ENCODE measurements at places on chromosomes 5 and 9.

GRCh38 chr9:116115761-116116353, 37.7 kb upstream of the PAPPA start:
- DNase-seq: no peak

GRCh38 chr5:20055301-20055700, 67.3 kb upstream of the CDH18 start:
- no peak for DNase-seq

DNA sequence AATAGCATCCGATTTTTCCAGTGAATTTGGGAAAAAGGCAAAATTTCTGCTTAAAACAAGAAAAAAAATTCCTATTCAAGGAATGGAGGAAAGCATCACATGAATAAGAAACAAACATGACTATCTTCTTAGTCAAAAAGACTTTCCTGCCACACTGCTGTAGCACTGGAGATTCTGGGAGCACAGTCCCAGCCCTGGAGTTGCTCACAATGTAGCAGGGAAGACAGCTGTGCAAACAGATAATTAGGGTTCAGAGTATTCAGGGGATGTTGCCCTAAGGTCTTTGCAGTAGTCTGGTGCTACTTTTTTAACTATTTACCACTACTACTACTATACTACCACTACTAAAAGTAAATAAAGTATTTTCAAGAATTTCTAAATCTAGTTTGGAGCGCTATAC, 86.5 kb downstream of the BNC2 start:
- no peak for DNase-seq

GRCh38 chr5:22539762-22540161, 313.4 kb downstream of the CDH12 start:
- DNase-seq: no peak

GRCh38 chr9:114804505-114804904, 1.3 kb downstream of the TNFSF15 start:
- DNase-seq: no peak

DNA sequence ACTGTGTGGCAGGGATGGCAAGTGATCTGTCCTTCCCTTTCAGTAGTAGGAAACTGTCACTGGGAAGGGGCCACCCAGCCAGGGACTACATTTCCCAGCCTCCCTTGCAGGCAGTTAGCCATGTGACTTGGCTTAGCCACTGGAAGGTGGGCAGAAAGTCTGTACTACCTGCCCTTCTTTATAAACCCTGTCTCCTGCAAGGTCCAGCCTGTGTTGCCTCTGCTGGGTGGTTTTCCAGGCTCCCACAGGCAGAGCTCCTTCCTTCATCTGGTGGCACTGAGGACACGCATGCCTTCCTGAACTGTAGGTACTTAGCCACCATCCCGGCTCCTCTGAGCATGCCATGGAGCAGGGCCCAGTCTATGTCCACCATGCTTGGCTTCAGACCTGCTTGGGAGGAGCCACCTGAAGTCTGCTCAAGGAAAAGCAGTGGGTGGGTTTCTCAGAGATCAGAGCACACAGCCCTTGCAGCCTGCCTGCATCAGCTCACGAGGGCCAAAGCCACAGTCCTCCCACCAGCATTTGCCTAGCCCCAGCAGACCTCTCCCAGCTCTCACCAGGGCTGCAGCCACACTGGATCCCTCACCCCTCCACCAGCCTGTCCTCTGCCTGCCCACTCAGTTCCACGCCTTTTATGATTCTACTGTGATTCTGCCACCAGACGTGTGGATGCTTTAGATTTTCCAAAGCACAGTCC, 16.7 kb upstream of the SLC25A51 start:
- no peak for DNase-seq

- DNase-seq: no peak
These were observed 86.0 kb downstream of the TARS1 start for GRCh38 chr5:33526755-33527154.

DNA sequence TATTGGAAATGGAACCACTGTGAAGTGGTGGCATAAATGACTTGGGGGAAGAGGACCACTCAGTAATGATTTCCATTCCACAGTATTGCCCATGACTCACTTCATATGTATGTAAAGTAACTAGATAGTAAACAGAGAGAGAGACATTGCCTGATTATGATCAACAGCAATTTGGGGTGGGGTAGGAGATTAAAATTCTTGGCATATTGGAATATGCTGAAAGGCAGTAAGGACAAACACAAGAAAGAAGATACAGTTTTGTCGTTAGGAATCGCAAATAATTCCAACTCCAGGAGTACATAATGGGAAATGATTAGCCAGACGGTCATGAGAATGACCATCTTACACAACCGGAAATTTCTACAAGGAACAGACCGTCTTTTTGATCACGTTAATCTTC, 1.5 kb upstream of the HMGCS1 start:
- no peak for DNase-seq

DNA sequence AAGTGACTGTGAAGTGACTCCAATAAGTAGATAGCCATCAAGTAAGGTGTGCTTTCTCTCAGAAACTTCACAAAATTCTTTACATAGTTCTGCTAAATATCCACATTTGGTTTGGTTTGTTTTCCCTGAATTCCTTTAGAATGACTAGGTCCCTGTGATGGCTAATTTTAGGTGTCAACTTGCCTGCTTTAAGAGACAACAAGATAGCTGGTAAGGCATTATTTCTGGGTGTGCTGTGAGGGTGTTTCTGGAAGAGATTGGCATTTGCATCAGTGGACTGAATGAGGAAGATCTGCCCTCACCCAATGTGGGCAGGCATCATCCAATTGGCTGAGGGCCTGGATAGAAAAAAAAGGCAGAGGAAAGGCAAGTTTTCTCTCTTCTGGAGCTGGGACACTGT, 8.3 kb upstream of the PTBP3 start:
- no peak for DNase-seq

DNA sequence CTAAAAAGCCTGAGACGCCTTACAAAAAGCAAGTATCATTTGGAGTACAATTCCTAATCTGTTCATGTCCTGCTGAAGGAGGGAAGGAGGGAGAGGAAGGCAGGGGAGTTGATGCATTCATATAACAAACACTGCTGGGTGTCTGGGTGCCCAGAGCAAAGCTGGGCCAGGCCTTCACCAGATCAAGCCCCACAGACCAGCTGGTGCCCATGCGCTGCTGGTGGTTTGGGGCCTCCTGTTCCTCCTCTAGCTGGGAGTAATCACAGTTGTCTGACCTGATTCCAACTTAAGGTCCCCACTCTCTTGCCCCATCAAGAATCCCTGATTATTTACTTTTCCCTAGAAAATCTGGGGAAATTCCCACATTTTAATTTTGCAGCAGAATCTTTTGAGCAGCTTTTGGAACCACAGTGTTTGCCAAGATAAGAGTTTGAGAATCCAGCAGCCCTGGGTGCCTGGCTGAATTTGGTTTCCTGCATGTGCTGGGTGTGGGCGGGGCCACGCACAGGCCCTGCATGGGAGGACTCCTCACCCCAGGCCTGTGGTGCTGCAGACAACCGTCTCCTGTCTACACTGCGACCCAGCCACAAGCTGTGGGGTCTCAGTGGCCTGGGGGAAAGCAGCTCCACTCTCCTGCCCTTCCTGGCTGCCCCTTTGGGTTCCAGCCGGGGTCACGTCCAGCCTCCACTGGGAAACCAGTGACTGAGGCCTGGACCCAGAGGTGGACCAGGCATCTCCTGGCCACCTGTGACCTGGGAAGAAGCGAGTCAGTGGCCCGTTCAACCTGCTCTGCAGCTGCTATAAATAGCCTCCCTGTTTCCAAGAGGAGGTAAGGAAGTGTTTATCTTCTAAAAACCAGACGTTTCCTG, 47.5 kb downstream of the NEURL1B start:
- DNase-seq: no peak

DNA sequence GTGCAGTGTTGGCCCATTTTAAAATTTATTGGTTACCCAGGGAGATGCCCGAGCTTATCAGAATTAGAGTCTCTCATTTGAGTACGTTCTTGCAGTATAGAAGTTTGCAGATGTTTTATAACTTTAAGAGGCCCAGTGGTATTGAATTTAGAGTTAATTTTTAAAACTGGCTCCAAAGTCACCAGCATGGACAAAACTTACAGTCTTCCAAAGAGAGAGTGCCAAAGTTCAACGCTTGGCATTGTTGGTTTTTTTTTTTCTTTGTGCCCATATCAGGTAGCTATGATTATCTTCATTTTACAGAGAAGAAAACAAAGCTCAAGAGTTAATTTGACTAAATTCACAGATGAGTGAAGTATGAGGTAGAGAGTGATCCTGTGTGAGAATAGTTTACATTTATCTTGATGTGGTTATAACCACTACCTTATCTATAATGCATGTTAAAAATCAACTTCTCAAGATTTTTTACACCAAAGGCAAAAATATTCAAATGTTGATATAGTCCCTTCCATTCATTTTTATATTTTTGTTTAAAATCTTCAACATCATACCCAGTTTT, 273.7 kb upstream of the DMRT1 start:
- no peak for DNase-seq

- DNase-seq: peak; percentile 4
These were observed 15.7 kb downstream of the BDP1 start for GRCh38 chr5:71471193-71471592.

DNA sequence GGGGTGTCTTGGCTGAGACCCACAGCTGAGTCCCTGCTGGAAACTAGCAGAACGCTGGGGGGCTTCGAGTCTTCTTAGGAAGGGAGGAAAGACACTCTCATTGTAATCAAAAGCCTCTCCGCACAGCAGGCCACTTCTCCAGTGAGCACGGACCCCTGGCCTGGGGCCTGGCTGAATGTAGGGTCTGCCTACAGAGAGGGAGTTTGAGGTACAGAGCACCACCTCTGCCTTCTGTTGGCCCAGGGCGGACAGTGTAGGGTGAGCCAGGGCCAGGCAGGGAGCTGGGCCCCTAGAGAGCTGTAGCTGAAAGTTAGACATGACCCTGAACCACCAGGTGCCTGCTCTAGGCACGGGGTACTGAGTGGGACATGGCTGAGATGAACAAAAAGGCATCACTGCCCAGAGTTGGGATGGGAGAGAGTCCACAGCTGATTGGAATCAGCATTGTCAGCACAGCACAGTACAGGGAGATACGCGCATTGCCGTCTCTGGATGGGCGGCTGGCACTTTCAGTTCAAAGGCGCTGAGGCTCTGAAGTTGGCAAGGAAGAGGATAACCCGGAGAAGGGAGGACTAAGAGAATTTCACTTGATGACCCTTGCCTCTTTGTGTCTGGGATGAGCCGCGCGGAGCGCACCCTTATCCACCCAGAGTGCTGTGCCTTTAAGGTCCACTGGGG, 363 bp upstream of the SLC25A48 start:
- DNase-seq: no peak

GRCh38 chr9:126471084-126471624, 142.6 kb upstream of the LMX1B start:
- DNase-seq: no peak

- no peak for DNase-seq
These were observed 23.4 kb upstream of the ORM1 start for GRCh38 chr9:114299286-114300152.

- no peak for DNase-seq
These were observed 583.0 kb upstream of the WWC1 start for GRCh38 chr5:167708449-167708848.

- no peak for DNase-seq
These were observed 82.5 kb downstream of the SPRY4 start for GRCh38 chr5:142242272-142242671.

- DNase-seq: no peak
These were observed 9.9 kb downstream of the C9orf40 start for GRCh38 chr9:74942801-74943200.

- no peak for DNase-seq
These were observed 335.0 kb downstream of the ARRDC3 start for GRCh38 chr5:91048073-91048472.

DNA sequence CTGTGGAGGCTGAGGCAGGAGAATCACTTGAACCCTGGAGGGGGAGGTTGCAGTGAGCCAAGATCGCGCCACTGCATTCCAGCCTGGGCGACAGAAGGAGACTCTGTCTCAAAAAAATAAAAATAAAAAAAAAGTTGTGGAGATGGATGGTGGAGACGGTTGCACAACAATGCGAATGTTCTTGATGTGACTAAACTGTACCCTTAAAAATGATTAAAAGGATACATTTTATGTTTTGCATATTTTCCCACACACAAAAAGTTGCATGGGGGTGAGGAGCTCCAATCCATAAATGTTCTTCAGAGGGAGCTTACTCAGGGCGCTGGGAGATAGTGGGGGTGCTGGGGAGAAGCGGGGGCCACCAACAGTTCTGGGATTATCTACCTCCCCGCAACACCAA, 43.8 kb upstream of the CDKN2AIPNL start:
- no peak for DNase-seq

- no peak for DNase-seq
These were observed 178.0 kb downstream of the TLR4 start for GRCh38 chr9:117882171-117882570.

DNA sequence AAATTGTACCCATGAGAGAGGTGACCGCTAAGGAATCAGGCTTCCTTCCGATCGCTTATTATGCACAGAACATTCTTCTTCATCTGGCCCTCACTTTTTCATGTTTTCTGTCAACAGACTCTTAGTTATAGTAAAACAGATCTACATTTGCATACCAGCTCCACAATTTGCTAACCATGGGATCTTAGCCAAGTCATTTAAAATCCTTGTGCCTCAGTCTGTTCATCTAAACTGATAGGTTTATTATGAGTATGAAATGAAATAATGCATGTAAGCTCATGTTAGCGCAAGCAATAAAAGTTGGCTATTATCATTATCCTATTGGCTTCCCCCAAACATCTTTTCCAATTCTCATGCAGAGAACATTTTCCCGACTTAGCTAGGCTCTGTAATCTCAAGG, 42.3 kb downstream of the FGF1 start:
- DNase-seq: no peak

GRCh38 chr5:53631251-53631650, 70.8 kb downstream of the NDUFS4 start:
- no peak for DNase-seq

GRCh38 chr5:137734962-137735554, 831 bp downstream of the KLHL3 start:
- DNase-seq: no peak

DNA sequence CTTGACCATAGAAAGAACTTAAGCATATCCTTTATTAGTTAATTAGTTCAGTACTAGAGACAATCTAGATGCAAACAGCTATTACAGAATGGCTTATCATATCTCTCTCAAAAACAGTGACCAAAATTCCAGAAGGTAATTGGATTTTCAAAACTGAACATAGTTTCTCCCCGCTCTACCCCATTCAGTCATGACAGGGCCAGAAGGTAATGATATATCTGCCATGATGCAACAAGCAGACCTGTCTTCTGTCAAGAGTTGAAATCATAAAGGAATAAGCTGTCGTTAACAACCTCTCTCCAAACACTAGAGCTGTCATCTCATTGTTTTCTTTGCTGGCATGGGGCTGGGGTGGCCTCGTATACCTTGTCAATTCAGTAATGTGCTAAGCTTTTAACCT, 200.5 kb upstream of the POU5F2 start:
- DNase-seq: no peak

- peak; percentile 84 for DNase-seq
These were observed at the start of gene UNC13B for GRCh38 chr9:35161713-35162604. TSS of gene UNC13B (plus strand) at chr9:35162009. CDS start at chr9:35162284, 275 bp downstream.

DNA sequence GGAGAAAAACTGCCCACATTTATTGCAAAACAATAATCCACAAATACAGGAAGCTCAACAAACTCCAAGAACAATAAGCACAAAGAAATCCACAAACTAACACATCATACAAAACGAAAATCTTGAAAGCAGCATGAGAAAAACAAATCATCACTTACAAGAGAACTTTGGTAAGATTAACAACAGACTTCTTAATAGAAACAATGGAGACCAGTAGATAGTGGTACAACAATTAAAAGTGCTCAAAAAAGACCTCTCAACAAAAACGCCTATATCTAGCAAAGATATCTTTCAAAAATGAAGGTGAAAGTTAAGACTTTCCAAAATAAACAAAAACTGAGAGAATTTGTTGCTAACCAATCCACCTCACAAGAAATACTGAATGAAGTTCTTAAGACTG, 38.4 kb downstream of the CDKL3 start:
- no peak for DNase-seq
